Right cardiac atrium (tissue), 5 donors: ENCODE measurements at places on chromosomes 6 and 20. TPM values are rescaled to one million over a fixed set of nuclear protein-coding genes. Genes with fewer than 3 reads are reported as not detected.

The BRPF3 gene
- polyA plus RNA-seq: 13.8 TPM

The CST7 gene
- 1.1 TPM for polyA plus RNA-seq

The GINS1 gene
- 0.54 TPM for polyA plus RNA-seq

The SSTR4 gene
- not detected for polyA plus RNA-seq

The LY6G6D gene
- not detected for polyA plus RNA-seq

The GJA10 gene
- not detected for polyA plus RNA-seq

The RNF182 gene
- polyA plus RNA-seq: 0.48 TPM
